Activated T-helper 1 cell treated with anti-CD3 and anti-CD28 coated beads, Interleukin-2, amount 50 U/mL, for 16 hours (primary cell): ENCODE measurements at places on chromosomes 1 and 21.

- no peak for DNase-seq
Measured at GRCh38 chr1:84997667-84998600, 1.0 kb upstream of the MCOLN2 start.

- no peak for DNase-seq
Measured at GRCh38 chr1:224559981-224560728, 56.0 kb upstream of the CNIH3 start.

DNA sequence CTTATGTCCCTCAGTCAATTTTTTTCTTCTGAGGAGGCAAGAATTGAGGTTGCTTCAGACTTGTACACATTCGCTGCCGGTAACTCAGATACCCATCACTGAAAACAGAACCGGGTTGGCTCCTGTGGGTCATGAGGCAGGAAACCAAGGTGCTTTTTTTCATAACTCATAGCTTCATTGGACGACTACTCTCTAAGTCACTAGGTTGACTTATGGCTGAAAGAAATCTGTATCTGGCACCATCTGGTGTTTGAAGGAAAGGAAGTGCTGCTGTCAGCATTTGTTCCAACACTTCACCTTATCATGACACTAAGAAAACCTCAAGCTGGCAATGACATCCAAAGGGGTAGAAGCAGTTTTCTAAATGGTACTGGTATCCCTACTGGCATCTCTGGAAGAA, 82.3 kb downstream of the TBX19 start:
- DNase-seq = no peak

- no peak for DNase-seq
Measured at GRCh38 chr21:36707763-36708285, 8.9 kb downstream of the SIM2 start.

GRCh38 chr1:29876902-29877301, 640.6 kb downstream of the PTPRU start:
- DNase-seq = no peak

GRCh38 chr21:39456665-39457064, 4.9 kb downstream of the SH3BGR start:
- no peak for DNase-seq

GRCh38 chr1:15915991-15916390, 59.9 kb downstream of the ZBTB17 start:
- no peak for DNase-seq

DNA sequence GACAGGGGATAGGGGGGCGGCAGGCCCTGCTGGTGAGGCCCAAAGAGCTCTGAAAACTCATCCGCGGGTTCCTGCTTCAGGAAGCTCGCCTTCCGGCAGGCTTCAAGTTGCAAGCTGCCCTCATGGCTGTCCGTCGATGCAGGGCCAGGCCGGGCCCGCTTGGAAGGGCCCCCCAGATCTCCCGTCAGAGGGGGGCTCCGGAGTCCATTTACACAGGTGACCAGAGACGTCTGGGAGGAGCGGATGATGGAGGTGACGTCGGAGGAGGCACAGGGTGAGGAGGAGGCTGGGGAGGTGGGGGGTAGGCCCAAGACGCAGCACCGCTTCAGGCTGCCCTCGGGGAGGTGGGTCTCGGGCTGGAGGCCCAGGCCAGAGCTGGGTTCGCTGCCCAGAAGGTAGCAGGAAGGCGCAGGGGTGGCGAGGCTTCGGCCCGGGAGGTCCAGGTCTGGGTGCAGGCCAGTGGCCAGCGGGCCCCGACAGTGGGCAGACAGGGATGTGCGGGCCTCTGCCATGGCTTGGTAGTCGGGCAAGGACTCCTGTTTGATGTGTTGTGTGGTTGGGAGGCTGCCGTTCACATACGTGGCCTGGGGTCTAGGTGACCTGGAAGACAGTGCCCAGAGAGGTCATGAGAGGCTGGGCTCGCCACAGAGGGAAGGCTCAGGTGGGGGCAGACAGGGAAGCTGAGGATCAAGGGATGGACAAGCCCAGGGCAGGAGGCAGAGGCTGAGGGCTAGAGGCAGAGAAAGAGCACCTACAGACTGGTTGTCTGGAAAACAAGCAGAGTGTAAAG, 135.4 kb downstream of the DMRTB1 start:
- no peak for DNase-seq

DNA sequence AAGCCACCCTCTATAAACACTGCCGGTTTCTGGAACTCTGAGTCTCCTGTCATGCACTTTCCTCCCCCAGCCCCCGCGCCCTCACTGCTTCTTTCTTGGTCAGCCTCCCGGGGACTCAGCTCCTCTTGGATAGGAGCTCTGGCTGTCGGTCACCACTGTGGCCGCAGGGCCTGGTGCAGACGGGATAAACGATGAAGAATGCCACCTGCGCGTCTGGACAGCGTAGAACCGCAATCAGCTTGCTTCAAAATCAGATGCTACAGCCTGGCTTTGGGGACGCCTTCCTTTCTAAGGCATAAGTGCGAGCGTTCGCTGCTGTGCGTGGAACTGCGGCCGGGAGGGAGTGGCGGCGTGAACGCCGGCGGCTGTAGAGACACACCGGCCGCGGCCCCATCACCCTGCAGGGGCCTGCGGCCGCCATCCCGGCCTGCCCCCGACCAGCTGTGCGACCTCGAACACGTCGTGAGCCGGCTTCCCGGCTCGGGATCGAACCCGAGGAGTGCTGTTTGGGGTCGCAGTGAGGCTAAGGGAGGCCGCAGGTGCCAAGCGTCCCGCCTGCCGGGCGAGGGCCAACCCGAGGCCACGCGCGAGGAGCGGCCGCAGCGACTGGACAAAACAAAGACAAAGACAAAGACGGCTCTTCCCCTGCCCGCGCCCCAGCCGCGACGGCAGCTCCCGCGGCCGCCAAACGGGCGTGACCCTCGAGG, 688 bp downstream of the PTTG1IP start:
- DNase-seq = no peak

DNA sequence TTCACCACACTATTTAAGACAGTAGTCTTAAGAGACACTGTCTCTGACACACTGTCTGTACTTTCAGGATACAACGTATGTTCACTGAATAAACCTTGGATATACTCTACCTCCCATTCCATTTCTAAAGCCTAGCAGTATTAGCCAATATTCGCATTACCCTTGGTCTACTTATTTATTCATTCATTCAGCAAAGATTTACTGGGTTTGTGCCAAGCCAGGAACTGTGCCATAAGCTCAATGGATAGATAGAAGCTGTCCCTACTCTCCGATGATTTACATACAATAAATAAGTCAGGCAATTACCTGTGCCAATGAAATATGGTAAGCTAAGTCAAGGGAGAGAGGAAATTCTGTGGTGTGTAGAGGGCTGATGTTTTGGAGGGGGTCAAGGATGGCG, 195.2 kb upstream of the RAB4A start:
- DNase-seq = no peak

DNA sequence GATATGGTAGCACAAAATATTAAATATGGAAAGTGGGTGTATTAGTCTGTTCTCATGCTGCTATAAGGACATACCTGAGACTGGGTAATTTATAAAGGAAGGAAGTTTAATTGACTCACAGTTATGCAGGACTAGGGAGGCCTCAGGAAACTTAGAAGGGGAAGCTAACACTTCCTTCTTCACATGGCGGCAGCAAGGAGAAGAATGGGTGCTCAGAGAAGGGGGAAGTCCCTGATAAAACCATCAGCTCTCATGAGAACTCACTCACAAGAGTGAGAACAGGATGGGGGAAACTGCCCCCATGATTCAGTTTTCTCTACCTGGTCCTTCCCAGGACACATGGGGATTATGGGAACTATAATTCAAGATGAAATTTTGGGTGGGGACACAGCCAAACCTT, 15.8 kb upstream of the BACE2 start:
- no peak for DNase-seq

GRCh38 chr1:116375148-116375886, 2.3 kb downstream of the ATP1A1 start:
- no peak for DNase-seq

- DNase-seq = no peak
Measured at GRCh38 chr1:52192024-52192423, 50.1 kb downstream of the ZFYVE9 start.
